ENCODE measurements at places on chromosomes 3 and 15.

DNA sequence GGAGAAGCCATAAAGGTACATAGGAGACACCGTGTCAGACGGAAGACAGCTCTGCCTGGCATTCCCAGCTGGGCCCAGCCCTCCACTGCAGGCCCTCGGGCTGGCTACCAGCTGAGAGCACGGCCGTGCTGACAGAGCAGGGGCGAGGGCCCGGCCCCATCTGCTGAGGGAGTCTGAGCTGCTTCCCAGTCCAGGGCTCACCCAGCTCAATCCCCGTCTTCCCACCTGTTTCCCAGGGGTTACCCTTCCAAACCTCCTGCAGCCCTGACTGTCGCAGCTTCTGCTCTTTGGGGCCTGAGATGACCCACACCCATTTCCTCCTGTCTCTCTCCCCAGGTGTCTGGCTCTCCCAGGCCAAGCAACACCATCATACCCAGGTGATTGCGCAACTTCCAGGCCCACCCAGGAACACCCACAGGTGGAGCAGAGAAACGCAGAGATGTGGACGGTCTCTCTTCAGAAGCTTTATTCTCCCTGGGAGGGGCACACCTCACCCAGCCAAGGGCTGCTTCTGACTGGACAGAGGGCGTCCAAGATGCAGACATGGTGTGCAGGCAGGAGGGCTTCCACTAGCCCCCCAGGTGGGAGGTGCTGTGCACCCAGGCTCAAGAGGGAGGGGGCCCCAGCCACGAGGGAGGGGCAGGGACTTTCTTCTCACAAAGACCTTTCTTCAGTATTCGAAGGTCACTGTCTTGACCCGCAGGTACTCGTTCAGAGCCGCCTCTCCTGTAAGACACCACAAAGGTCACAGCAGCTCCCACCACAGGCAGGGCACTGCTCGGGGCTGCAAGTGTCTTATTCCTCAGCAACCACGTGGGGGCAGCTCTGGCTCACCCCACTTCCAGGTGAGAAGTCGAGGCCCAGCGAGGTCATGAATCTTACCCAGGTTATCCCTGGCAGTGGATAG is 19.4 kb upstream of the SLC41A3 start:
- no peak for DNase-seq

GRCh38 chr15:68224108-68224507 is 5.4 kb downstream of the CLN6 start:
- DNase-seq: no peak

DNA sequence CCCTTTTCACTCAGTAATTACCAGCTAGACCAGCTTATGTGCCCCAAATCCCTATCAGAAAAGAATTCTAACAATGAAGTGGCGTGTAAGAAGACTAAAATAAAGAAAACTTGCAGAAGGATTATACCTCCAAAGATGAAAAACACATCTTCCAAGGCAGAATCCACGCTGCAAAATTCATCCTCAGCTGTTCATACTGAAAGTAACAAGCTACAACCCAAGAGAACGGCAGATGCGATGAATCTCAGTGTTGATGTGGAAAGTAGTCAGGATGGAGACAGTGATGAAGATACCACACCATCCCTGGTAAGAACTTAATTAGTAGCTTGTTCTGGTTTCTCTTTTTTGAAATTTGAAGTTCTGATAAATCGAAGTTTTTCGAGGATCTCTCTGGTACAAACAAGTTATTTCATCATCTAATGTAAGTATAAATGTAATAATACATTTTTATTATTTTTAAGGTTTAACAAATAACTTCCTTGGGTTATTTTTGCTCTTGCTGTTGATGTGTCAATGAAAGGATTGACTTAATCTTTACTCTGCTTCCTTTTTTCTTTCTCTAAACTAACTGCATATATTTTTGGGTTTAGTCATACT is 1.4 kb downstream of the WDR76 start:
- no peak for DNase-seq

DNA sequence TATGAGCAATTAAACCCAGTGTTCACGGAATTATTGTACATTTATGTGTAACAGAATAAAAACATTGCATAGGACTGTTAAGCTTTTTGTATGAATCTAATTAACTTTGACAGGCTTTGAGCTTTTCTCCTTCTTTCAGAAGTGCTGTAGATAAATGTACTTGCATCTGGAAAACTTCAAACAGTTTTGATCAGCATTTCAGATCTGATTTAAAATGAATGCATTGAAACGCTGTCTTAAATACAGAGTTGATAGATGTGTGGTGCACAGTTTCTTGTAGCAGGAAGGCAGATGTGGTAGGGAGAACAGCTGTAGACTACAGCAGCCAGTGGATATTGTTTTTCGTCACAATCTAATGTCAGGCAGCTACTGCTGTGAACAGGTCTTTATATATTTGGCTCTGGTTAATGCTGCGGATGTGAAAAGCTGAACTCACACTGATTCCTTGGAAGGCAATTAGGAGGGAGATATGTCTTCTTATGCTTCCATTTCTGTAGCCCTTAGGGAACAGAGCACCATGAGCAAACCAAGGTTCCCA is 193.8 kb upstream of the GOLIM4 start:
- DNase-seq: no peak

GRCh38 chr15:80536231-80536630 is 132.0 kb downstream of the ARNT2 start:
- DNase-seq: no peak

DNA sequence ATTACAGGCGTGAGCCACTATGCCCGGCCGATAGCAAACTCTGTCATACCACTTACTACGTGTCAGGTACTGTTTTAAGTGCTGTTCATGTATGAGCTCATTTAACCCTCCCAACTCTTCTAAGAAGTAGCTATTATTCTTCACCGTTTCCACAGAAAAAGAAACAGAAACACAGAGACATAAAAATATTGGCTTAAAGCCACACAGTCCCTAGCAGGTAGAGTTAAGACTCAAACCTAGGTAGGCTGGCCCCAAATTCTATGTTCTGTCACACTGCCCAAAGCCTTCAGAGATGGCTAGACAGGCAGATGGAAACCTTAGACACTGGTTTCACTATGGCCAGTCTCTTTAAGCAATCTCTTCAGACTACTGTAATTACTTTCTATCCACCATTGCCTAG is 149.8 kb upstream of the KCNMB2 start:
- DNase-seq: no peak

DNA sequence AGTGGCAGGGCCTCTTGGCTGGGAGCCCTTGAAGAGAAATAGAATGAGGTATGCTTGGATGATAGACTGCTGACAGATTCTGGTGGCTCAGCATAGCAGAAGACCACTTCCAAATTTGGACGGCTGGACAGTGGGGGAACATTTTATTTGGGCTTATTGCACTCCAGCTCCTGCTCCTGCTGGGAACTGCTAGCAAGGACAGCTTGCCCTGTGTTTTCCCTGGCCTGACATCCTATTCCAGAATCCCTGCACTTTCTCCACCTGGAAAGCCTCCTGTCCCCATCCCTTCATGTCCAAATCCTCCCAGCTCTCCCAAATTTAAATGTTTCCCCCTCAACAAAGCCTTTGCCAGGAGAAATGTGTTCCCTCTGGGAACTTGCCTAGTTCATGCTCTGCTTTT is 9.8 kb upstream of the COLQ start:
- DNase-seq: no peak

DNA sequence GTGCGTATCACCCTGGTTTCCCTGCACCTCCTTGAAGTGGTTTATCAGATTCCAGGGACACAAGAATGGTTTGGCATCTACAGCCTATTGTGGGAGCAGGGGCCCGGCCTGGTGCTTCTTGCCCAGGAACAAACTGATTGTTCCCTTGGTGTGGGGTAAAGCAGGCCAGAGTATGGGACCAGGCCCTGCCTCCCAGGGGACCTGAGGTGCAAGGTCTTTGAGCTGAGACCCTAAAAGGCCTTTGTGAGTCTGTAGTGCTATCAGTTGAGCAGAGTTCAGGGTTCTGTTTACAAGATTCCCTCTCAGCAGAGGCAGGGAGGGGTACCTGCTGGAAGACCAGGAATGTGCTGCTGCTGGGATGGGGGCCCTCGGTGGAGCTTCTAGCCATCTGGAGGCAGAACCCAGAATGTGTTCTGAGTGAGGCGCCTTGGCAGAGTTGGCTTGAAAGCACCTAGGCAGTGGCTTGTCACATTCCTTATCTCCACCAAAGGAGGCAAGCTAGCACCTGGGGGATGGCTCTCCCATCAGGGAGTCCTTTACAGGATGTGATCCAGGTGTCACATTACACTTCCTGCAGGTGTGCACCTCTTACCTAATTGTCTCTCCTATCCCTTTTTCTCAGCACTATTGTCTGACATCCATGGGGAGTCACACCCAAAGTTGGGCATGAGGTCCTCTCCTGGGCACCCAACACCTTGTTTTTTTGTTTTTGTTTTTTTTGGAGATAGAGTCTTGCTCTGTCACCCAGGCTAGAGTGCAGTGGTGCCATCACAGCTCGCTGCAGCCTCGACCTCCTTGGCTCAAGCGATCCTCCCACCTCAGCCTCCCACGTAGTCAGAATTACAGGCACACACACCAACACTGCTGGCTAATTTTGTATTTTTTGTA is 13.1 kb downstream of the FLNB start:
- no peak for DNase-seq

DNA sequence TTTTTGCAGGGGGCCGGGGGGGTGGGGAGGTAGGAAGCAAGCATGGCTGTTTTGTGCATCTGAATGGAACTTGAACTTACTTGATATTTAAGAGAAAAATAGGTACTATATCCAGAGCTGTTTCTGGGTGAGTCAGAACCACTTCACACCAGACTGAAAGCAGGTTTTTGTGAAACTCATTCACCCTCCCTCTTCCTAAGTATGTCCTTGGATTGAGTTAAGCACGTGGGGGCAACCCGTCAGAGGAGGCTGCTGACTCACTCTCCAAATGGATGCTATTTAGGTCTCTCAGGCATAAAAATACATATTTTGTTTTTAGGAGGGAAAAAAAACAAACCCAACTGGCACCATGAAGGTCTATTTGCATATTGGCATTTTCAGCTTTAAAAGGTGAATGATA is 270.3 kb downstream of the RYR3 start:
- DNase-seq: no peak

GRCh38 chr3:36595511-36595910 is 168.8 kb downstream of the DCLK3 start:
- no peak for DNase-seq

- no peak for DNase-seq
Measured at GRCh38 chr3:146781606-146782005, 176.5 kb upstream of the PLSCR5 start.
